Activated naive CD8-positive, alpha-beta T cell treated with anti-CD3 and anti-CD28 coated beads, Interleukin-2, amount 10 ng/mL, durations not matched to agents 7 days and 5 days (primary cell): ENCODE measurements at places on chromosomes 16 and 17. TPM values are rescaled to one million over a fixed set of nuclear protein-coding genes. Genes with fewer than 3 reads are reported as not detected.
A peak's percentile ranks its signal among the peaks of the same experiment; 100 is the strongest.

Gene TVP23A
- not detected for total RNA-seq

Gene TMEM97
- 18.8 TPM for total RNA-seq

Gene CLN3
- total RNA-seq = 60.0 TPM

DNA sequence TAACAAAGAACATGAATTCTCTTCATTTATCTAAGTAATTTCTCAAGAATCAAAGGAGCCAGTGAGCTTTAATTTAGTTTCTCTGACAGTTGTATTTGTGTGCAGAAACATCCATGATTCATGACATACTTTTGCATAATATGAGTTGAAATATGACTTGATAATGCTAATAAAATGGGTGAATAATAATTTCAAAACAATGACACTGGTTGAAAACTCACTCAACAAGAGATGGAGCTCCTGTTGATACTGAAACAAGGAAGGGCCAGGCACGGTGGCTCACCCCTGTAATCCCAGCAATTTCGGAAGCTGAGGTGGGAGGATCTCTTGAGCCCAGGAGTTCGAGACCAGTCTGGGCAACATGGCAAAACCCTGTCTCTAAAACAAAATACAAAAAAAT lies 147.0 kb downstream of the MAP2K6 start:
- no peak overlapping the region for H3K4me3 ChIP-seq
- H3K27ac ChIP-seq = no peak overlapping the region
- H3K27me3 ChIP-seq = no peaks in the 10 kb centered on the region
- no peak for DNase-seq
- no peaks in the 10 kb centered on the region for H3K4me1 ChIP-seq

DNA sequence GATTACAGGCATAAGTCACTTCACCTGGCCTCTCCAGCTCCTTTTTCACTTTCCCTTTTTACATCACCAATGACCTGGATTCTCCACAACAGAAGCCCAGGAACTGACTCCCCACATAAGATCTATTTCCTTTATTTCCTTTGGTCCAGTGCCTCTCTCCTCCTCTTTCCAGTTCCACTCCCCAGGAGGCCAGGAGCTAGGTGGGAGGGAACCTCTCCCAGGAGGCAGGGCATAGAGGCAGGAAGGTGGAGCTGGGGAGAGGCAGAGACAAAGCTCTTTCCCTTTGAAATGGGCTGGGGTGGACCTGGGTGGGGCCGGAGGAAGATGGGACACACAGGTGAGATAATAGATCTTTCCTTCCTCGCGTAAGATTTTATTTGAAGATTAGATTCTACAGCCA lies 318.3 kb upstream of the TNRC6C start:
- peaks cover 33% of the 10 kb centered on the region for H3K27me3 ChIP-seq
- DNase-seq = no peak
- H3K4me3 ChIP-seq = no peak overlapping the region
- H3K27ac ChIP-seq = no peak overlapping the region

GRCh38 chr17:59963738-59964481 lies 630 bp downstream of the RNFT1 start:
- no peak for DNase-seq
- peak overlapping the region; percentile 96 for H3K27ac ChIP-seq
- H3K27me3 ChIP-seq = no peaks in the 10 kb centered on the region
